ENCODE measurements at places on chromosomes 12 and 14. TPM values are rescaled to one million over a fixed set of nuclear protein-coding genes. Genes with fewer than 3 reads are reported as not detected.

DNA sequence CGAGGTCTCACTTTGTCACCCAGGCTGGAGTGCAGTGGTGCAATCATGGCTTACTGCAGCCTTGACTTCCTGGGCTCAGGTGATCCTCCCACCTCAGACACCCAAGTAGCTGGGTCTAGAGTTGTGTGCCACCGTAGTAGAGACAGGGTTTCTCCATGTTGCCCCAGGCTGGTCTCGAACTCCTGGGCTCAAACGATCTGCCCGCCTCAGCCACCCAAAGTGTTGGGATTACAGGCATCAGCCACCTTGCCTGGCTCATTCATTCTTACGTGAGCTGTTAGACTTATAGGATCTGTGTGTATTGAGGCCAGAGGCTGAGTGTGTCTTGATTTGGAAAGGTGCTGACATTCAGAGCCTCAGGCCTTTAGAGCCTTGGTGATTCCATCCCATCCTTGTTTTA, 128.1 kb downstream of the SLC25A47 start:
- DNase-seq = no peak

- DNase-seq = peak; percentile 13
Observed at GRCh38 chr12:108310489-108310888, 28.6 kb downstream of the CMKLR1 start.

GRCh38 chr12:118346895-118347294, 25.8 kb downstream of the TAOK3 start:
- DNase-seq = no peak

ISM2 gene
- total RNA-seq = not detected

DNA sequence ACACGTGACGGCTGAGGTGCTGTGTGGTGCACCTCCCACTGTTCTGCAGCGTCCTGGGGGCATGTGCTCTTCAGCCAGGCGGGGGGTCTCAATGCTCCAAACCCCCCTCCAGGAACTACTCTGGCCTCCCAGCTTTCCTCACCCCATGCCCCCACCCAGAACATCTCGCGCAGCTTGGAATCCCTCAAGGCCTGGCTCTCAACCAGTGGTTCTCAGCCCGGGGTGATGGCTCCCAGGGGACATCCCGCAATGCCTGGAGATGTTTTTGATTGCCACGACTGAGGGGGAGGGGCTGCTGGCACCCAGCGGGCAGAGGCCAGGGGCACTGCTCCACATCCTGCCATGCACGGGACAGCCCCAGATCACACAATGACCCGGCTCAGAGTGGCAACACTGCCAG, 78.9 kb upstream of the DICER1 start:
- no peak for DNase-seq

DNA sequence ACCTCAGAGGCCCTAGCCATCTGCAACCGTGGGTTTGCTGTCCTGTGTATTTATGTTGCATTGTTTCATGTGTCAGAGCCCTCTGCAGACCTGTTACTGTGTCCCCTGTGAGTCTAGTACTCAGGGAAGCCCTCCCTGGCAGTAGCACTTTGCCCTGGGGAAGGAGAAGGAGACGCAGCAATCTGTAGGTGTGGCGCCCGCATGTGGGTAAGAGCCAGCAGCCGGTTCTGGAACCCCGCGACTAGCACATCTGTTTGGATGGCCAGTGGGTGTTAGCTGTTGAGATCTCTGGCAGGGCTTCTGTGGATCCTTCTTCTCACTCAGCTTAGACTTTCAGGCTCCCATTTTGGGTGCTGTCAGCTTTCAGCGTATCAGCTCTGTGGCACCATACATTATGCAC, 57.0 kb downstream of the TECPR2 start:
- DNase-seq = no peak

DNA sequence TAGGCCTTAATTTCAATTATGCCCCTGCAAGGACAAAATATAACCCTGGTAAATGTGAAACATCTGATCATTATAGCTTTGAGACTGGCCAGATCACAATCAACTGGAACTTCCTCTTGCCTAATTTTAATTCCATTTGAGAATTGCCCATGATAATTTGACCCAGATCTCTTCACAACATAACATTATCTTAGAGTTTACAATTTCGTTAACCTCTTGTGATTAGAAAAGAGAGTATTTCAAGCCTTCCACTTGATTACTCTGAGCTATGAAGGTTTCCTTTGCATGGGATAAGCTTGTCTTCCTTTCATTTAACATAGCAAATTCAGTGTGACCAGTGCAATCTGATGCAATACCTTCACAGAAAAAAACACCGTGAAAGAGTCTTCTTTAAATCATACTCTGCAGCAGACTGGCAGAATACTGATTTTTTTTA, 143.6 kb downstream of the DUSP6 start:
- no peak for DNase-seq

GRCh38 chr12:113914176-113914575, 51.9 kb downstream of the RBM19 start:
- no peak for DNase-seq

- no peak for DNase-seq
Observed at GRCh38 chr12:4287325-4288211, 14.0 kb downstream of the CCND2 start.

GRCh38 chr12:210277-211141, 3.4 kb downstream of the SLC6A12 start:
- no peak for DNase-seq

- no peak for DNase-seq
Observed at GRCh38 chr12:118145113-118145797, 9.3 kb downstream of the PEBP1 start.

DNA sequence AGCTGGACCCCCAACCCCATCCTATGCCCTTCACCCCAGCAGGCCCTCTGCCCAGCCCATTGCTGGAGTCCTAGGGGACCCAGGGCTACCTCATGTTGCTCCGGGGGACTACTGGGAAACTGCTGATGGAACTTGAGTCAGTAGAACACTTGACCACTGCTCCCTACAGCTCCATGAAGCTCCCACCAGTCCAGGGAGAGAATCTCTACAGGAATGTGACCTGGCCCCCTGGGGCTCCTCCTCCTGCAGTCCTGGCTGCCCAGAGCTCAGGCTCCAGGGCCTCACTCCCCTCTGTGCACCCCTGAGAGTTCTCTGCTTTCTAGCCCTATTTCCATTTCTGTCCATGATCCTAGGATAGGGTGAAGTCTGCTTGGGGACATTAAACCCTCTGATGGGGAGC, 10.8 kb upstream of the AQP2 start:
- no peak for DNase-seq

BCL11B gene
- total RNA-seq = 17.6 TPM

DNA sequence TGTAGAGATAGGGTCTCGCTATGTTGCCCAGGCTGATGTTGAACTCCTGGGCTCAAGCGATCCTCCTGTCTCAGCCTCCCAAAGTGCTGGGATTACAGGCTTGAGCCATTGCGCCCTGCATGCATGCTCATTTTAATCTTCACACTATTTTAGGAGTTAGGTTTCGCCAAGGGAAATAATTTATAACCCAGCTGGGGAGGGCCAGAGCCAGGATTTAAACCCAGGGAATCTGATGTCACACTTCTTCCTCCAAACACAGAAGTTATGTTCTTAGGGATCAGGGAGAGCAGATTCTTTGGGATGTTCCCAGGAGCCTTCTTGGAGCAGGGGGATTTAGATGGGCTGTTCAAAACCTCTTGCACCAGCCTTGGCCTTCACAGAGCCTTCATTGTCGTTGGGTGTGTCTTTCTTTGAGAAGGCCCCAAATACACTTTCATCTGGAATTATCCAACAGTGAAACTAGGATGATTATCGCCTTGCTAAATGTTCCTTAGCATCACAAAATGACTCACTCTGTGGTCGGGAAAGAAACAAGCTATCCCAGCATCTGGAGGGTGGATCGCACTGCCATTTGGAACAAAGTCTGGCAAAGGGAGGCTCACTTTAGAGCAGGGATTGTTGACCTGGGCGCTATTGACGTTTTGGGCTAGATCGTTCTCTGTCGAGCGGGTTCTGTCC, 8.2 kb upstream of the PPP1CC start:
- no peak for DNase-seq

SLC38A2 gene
- total RNA-seq = 366 TPM

RPL6 gene
- 1,039 TPM for total RNA-seq

- no peak for DNase-seq
Observed at GRCh38 chr14:95268350-95268749, 51.4 kb downstream of the CLMN start.

GRCh38 chr12:120835657-120836056, 68.5 kb downstream of the SPPL3 start:
- DNase-seq = no peak

NAB2 gene
- total RNA-seq = 35.7 TPM

DNA sequence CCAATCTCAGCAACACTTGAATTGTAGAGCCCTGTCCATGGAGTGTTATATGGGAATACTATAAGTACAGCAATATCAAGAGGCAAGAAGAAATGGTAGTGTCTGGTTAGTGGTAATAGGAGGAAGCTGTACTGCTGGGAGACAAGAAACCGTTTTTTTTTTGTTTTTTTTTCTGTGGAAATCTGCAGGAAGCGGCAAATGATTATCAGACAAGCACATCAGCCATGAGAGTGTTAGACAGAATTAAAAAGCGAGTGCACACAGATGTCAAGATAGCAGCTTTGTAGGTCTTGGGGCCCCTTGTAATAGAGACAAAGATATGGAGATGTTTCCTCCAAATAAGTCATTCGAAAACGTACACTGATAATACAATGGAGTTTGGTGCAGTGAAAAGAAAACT, 6.7 kb downstream of the TESPA1 start:
- no peak for DNase-seq
